ENCODE measurements at places on chromosomes 6 and 20.

GRCh38 chr6:106799031-106799894 is 169.9 kb downstream of the QRSL1 start:
- peaks cover 6% of the 10 kb centered on the region for H3K4me1 ChIP-seq
- peaks cover 25% of the 10 kb centered on the region for H3K27me3 ChIP-seq
- DNase-seq, result no peak
- no peak overlapping the region for H3K27ac ChIP-seq
- H3K4me3 ChIP-seq, result no peak overlapping the region
- H3K36me3 ChIP-seq, result no peaks in the 10 kb centered on the region

- no peak overlapping the region for H3K27ac ChIP-seq
- no peak overlapping the region for H3K4me3 ChIP-seq
These were observed 4.8 kb upstream of the DDX43 start for GRCh38 chr6:73389854-73390253.

DNA sequence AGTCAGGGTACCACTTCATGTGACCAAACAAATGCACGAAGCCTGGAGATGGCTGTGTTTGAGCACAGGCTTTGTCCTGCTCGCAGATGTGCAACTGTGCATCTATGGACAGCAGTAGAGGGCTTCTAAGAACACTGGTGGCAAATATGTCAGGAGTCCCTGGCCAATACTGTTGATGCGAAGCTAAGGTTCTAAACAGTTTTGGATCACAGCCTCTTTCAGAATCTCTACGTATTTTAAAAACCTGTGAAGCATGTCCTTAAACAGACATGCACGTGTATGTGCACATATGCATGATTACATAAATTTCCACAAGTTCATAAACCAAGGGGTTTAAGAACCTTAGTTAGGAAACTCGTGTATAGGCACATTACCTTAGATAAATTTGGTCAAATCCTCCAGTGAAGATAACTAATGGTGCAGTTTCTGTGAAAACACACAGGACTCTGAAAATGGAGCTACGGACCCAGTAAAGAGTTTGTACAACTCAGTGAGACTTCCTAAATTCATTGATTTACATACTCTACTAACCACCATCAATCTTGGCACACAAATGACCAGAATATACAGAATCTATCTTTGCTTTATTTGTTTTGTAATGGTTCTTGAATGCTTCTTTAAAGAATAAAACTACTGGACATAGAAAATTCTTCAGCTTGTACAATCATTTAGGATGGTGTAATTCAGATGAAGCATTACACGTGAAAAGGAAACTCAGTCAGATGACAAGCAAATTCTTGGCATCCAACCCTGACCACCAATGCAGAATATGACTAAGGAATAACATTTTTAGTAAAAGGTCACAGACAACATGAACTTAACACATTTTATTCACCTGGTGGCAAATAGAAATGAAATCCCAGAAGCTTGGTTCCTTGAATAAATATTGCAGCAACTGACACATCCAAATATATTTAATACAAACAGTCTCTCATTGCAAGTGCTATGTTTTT is 27.4 kb downstream of the KCNQ5 start:
- no peak overlapping the region for H3K4me3 ChIP-seq
- H3K36me3 ChIP-seq, result peaks cover 25% of the 10 kb centered on the region
- H3K27ac ChIP-seq, result no peak overlapping the region
- H3K27me3 ChIP-seq, result no peaks in the 10 kb centered on the region

DNA sequence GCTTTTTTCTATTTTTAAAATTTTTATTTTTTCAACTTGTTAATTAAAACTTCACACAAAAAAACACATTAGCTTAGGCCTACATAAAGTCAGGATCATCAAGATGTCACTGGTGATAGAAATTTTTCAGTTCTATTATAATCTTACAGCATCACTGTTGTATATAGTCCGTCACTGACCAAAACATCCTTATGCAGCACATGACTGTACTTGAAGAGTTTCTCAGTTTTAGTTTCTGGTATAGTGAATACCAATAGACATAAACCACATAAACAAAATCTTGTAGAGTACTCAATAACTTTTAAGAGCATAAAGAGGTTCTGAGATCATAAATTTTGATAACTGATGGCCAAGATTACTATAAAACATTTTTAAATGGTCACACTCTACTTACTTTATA is 71.8 kb downstream of the ASCC3 start:
- peaks cover 10% of the 10 kb centered on the region for H3K4me1 ChIP-seq
- no peaks in the 10 kb centered on the region for H3K27me3 ChIP-seq
- H3K4me3 ChIP-seq, result no peak overlapping the region
- H3K36me3 ChIP-seq, result peaks cover 29% of the 10 kb centered on the region
- H3K27ac ChIP-seq, result no peak overlapping the region

DNA sequence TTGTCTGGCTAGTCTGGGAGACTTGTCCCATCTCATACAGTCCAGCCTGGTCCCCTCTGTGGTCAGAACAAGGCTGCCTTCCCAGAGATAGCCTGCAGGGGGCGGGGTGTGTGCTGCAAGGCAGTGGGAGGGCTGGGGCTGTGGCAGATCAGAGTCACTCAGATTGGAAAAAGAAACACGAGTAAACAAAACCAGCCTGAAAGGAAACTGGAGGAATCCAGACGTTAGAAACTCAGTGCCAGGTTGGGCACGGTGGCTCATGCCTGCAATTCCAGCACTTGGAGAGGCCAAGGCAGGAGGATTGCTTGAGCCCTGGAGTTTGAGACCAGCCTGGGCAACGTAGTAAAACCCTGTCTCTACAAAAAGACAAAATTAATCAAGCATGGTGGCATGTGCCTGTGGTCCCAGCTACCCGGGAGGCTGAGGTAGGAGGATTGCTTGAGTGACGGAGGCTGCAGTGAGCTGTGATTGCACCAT is 20.2 kb downstream of the LEMD2 start:
- no peak overlapping the region for H3K4me3 ChIP-seq
- H3K36me3 ChIP-seq, result no peaks in the 10 kb centered on the region
- peak; percentile 80 for DNase-seq
- no peak overlapping the region for H3K27ac ChIP-seq
- H3K27me3 ChIP-seq, result peaks cover 4% of the 10 kb centered on the region

DNA sequence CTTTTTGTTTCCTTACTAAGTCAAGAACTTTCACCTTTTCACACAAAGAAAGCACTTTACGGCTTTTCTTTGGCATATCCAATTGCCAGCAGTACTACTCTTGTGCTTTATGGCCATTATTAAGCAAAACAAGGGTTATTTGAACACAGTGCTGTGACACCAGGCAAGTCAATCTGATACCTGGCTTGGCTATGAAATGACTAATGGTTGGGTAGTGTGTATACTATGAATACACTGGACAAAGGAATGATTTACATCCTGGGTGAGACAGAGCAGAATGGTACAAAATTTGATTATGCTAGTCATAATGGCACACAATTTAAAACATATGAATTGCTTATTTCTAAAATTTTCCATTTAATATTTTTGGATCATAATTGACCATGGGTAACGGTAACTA is 22.1 kb upstream of the ADGRF1 start:
- H3K27ac ChIP-seq, result no peak overlapping the region
- H3K36me3 ChIP-seq, result no peaks in the 10 kb centered on the region
- H3K4me1 ChIP-seq, result no peaks in the 10 kb centered on the region
- peaks cover 3% of the 10 kb centered on the region for H3K27me3 ChIP-seq
- H3K4me3 ChIP-seq, result no peak overlapping the region

DNA sequence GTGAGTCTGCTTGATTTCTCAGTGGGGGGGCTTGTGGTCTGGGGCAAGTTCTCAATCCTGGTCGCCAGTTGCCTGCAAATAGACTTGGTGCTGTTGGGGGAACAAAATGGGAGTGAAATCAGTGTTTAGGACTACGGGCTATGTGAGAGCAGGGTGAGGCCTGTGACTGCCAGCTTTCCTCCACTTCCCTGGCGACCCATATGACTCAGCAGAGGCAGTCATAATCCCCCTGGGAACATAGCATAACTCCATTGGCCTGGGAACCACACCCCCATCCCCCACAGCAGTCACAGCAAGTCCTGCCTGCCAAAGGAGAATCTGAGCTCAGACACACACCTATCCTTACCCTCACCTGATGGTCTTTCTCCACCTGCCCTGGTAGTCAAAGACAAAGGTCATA is 387.9 kb downstream of the LMBRD1 start:
- H3K4me1 ChIP-seq, result no peaks in the 10 kb centered on the region
- H3K27me3 ChIP-seq, result no peaks in the 10 kb centered on the region
- DNase-seq, result no peak

DNA sequence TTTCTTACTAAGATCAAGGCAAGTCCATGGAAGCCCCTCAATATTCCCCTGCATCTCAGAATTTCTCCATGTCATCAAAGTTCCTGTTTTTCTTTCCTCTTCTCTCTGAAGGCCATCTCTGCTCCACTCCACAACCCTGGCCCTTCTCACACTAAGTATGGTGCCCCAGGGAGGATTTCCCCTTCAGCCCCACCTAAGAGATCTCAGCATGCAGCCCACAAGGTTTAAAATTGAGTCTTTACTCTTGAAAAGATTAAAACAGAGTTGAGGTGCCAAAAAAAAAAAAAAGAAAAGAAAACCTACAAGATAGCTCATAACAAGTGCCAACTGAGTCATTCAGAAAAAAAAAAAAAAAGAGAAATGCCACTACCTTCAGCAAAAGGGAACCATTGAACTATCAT is 36.5 kb upstream of the TNFAIP3 start:
- H3K27me3 ChIP-seq, result no peaks in the 10 kb centered on the region
- peak overlapping the region; percentile 28 for H3K4me3 ChIP-seq
- peak overlapping the region; percentile 22 for H3K27ac ChIP-seq
- peaks cover 5% of the 10 kb centered on the region for H3K36me3 ChIP-seq

DNA sequence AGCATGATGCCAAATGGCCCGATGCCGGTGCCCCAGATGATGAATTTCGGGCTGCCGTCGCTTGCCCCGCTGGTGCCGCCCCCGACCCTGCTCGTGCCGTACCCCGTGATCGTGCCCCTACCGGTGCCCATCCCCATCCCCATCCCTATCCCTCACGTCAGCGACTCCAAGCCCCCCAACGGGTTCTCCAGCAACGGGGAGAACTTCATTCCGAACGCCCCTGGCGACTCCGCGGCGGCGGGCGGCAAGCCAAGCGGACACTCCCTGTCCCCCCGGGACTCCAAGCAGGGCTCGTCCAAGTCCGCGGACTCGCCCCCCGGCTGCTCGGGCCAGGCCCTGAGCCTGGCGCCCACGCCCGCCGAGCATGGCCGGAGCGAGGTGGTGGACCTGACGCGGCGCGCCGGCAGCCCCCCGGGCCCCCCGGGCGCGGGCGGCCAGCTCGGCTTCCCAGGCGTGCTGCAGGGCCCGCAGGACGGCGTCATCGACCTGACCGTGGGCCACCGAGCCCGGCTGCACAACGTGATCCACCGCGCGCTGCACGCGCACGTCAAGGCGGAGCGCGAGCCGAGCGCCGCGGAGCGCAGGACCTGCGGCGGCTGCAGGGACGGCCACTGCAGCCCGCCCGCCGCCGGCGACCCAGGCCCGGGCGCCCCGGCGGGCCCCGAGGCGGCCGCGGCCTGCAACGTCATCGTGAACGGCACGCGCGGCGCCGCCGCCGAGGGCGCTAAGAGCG is 144.6 kb downstream of the SOBP start:
- H3K4me3 ChIP-seq, result peak overlapping the region; percentile 66
- peaks cover 13% of the 10 kb centered on the region for H3K4me1 ChIP-seq
- H3K27me3 ChIP-seq, result peaks cover 60% of the 10 kb centered on the region
- peak; percentile 58 for DNase-seq
- peaks cover 2% of the 10 kb centered on the region for H3K36me3 ChIP-seq
- no peak overlapping the region for H3K27ac ChIP-seq
